ENCODE measurements at places on chromosomes 4 and X. TPM values are rescaled to one million over a fixed set of nuclear protein-coding genes. Genes with fewer than 3 reads are reported as not detected.

HMX1 gene
- total RNA-seq = not detected

CENPVL1 gene
- total RNA-seq = not detected

TACR3 gene
- not detected for total RNA-seq

SRPX gene
- 108 TPM for total RNA-seq

PPEF2 gene
- not detected for total RNA-seq

FAT4 gene
- 94.7 TPM for total RNA-seq

DCAF12L1 gene
- total RNA-seq = 0.98 TPM

RBMX2 gene
- total RNA-seq = 21.9 TPM

DIPK2B gene
- total RNA-seq = 141 TPM

All from vein endothelial cell (primary cell).